Dermis blood vessel endothelial cell (primary cell): ENCODE measurements at places on chromosomes 2 and 18. TPM values are rescaled to one million over a fixed set of nuclear protein-coding genes. Genes with fewer than 3 reads are reported as not detected.

- peak; percentile 15 for DNase-seq
These were observed 23.3 kb upstream of the MAPRE3 start for GRCh38 chr2:26946841-26947784.

- no peak for DNase-seq
These were observed 334.3 kb downstream of the DYSF start for GRCh38 chr2:71787476-71788185.

GRCh38 chr2:213751446-213751845 is 467.2 kb downstream of the SPAG16 start:
- no peak for DNase-seq

CCDC74A gene
- 2.2 and 6.5 TPM in 2 replicates for total RNA-seq
